ENCODE measurements at places on chromosomes 11 and 22. TPM values are rescaled to one million over a fixed set of nuclear protein-coding genes. Genes with fewer than 3 reads are reported as not detected.

GRCh38 chr22:43562843-43563242 is 151.0 kb downstream of the MPPED1 start:
- H3K27ac ChIP-seq, result no peak overlapping the region
- H3K36me3 ChIP-seq, result no peaks in the 10 kb centered on the region
- no peaks in the 10 kb centered on the region for H3K27me3 ChIP-seq
- H3K4me3 ChIP-seq, result no peak overlapping the region
- DNase-seq, result no peak
- no peaks in the 10 kb centered on the region for H3K4me1 ChIP-seq

GRCh38 chr11:109405671-109406070 is 16.3 kb upstream of the C11orf87 start:
- H3K27me3 ChIP-seq, result no peaks in the 10 kb centered on the region
- no peak for DNase-seq
- H3K27ac ChIP-seq, result peak overlapping the region; percentile 44
- H3K4me1 ChIP-seq, result peaks cover 17% of the 10 kb centered on the region

GRCh38 chr22:30556388-30556787 is 9.8 kb upstream of the SEC14L6 start:
- H3K27ac ChIP-seq, result no peak overlapping the region
- H3K36me3 ChIP-seq, result no peaks in the 10 kb centered on the region
- no peak for DNase-seq
- no peak overlapping the region for H3K4me3 ChIP-seq
- H3K4me1 ChIP-seq, result peaks cover 2% of the 10 kb centered on the region
- no peaks in the 10 kb centered on the region for H3K27me3 ChIP-seq

GRCh38 chr22:33539902-33540751 is 380.1 kb downstream of the LARGE1 start:
- no peak overlapping the region for H3K4me3 ChIP-seq
- no peaks in the 10 kb centered on the region for H3K36me3 ChIP-seq
- H3K27me3 ChIP-seq, result no peaks in the 10 kb centered on the region
- no peak for DNase-seq
- no peak overlapping the region for H3K27ac ChIP-seq

DNA sequence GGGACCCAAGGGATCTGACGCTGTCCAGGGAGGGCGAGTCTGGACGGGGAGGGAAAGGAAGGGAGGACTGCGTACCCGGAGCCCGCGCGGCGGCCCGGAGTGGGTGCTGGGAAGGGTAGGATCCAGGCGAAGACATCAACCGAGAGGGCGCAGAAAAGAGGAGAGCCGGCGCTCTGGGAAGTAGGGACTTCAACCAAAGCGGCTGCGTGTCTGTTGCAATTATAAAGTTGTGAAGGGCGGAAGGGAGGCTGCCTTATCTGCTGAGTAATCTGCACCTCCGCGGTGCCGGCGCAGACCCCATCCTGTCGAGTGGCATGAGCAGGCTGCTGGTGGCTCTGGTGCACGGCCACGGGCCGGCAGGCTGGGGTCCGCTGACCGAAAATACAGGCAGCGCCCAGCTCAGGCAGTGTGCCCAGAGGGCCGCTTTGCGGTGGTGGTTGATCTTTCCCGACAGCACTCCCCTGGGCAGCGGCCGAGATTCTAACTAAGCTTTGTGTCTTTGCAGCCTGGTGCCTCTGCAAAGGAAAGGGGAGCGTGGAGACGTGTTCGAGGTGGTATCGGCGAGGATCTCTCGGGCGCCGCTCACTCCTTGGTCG is 978 bp downstream of the C11orf87 start:
- H3K4me1 ChIP-seq, result peaks cover 18% of the 10 kb centered on the region
- H3K36me3 ChIP-seq, result no peaks in the 10 kb centered on the region
- peaks cover 4% of the 10 kb centered on the region for H3K27me3 ChIP-seq
- H3K4me3 ChIP-seq, result peak overlapping the region; percentile 87
- DNase-seq, result peak; percentile 85

DNA sequence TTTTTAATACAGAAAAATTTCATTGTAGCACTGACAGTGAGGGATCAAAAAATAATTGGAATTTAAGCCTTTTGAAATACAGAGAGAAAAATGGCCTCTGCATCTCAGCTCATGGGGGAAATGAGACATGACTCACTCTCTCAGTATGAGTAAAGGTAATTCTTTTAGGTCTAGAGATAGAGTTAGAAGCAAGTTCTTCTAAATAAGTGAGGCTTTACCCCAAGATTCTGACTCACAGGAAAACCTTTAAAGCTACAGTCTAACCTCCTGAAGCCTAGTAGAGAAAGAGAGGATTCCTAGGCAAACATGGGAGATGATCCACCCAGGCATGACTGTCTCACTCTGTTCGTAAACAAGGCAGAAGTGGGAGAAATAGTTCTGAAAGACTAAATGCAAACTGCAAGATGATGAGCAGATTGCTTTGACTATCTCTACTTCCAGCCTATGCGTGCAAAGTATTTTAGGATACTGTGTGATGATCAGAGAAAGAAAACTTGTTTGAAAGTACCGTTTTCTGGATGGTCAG is 1003.3 kb upstream of the CCDC90B start:
- H3K27me3 ChIP-seq, result no peaks in the 10 kb centered on the region
- H3K36me3 ChIP-seq, result no peaks in the 10 kb centered on the region
- peaks cover 6% of the 10 kb centered on the region for H3K4me1 ChIP-seq
- no peak overlapping the region for H3K4me3 ChIP-seq
- H3K27ac ChIP-seq, result no peak overlapping the region

- H3K4me1 ChIP-seq, result no peaks in the 10 kb centered on the region
- no peak overlapping the region for H3K27ac ChIP-seq
- no peak overlapping the region for H3K4me3 ChIP-seq
- DNase-seq, result no peak
These were observed 59.0 kb upstream of the PDE3B start for GRCh38 chr11:14584595-14584994.

GRCh38 chr22:42284643-42285181 is 14.3 kb upstream of the TCF20 start:
- no peak for DNase-seq
- H3K4me1 ChIP-seq, result peaks cover 7% of the 10 kb centered on the region
- no peak overlapping the region for H3K4me3 ChIP-seq

DNA sequence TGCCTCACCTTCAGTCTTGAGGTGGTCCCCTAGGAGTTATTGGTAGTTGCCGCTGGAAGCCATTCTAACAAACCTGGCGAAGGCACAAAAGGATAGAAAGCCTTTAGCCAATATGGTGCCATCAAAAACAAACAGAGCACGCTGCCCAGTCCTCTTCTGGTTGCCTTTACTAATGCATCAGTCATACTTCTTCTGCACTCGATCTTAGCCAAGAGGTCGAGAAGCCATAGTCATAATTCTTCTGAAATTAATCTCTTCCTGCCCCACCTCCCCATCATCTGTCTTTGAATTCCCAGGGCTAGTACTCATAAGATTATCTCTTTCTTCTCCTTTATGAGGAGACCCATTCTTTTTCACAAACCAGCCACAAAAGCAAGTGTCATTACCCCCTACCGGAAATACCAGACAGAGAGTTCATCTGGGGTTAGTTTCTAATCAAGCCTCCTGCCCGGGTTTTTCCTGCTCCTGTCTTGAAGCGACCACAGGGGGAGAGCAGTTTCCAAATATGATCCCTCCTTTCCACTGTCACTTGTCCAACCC is 21.4 kb upstream of the EHF start:
- no peak overlapping the region for H3K27ac ChIP-seq
- peaks cover 6% of the 10 kb centered on the region for H3K27me3 ChIP-seq
- no peaks in the 10 kb centered on the region for H3K36me3 ChIP-seq
- peaks cover 7% of the 10 kb centered on the region for H3K4me1 ChIP-seq
- H3K4me3 ChIP-seq, result no peak overlapping the region

GRCh38 chr11:21865541-21865940 is 327.3 kb upstream of the ANO5 start:
- H3K36me3 ChIP-seq, result no peaks in the 10 kb centered on the region
- H3K27ac ChIP-seq, result no peak overlapping the region
- DNase-seq, result no peak
- no peaks in the 10 kb centered on the region for H3K4me1 ChIP-seq
- no peak overlapping the region for H3K4me3 ChIP-seq

DNA sequence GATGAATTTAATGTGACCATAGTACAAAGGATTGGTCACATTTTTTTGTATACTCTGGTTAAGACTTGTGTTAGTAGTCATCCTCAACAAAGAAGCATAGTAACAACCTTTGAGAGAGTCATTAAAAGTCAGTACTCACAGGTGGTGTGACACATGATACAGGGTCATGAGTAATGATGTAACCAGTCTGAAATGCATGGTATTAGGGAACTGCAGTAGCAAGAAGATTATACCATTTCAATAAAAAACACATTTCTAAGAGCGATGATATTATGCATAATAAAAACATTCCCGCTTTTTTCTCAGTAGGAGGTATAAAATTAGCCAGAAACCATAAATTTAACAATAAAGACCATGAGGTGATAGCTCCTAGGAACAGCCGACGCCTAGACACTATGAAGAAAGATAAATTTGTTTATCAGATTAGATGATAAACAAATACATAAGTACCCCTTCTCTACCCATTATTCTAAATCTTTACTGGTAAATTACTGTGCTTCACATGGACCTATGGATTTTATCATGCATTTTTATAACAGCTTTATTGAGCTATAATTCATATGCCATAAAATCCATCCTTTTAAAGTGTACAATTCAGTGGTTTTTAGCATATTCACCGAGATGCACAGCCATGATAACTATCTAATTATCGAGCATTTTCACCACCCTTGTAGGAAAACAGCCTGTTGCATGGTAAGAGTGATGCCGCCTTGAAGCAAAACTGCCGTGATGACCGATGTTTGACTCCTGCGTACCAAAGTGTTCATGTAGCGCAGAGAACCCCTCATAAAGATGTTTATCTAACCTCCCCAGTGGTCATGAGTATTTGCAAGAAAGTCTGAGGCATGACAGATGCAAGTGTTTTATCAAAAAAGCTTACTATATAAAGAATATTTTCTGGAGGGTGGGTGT is 41.8 kb downstream of the TMPRSS5 start:
- H3K4me1 ChIP-seq, result peaks cover 5% of the 10 kb centered on the region
- peaks cover 6% of the 10 kb centered on the region for H3K27me3 ChIP-seq
- DNase-seq, result no peak
- no peak overlapping the region for H3K27ac ChIP-seq
- H3K4me3 ChIP-seq, result no peak overlapping the region

Gene TSPAN18
- 14.2 TPM for total RNA-seq

Gene RAC2
- total RNA-seq, result not detected

Gene ASRGL1
- total RNA-seq, result 2.4 TPM

Gene LRRN4CL
- total RNA-seq, result 0.39 TPM

Gene GGTLC3
- not detected for total RNA-seq

Gene CASP5
- not detected for total RNA-seq

Gene LAYN
- total RNA-seq, result 12.8 TPM

Gene GGT1
- 1.9 TPM for total RNA-seq
